WTC11 (cell line): ENCODE measurements at places on chromosomes 3 and 15.
A peak's percentile ranks its signal among the peaks of the same experiment; 100 is the strongest.

DNA sequence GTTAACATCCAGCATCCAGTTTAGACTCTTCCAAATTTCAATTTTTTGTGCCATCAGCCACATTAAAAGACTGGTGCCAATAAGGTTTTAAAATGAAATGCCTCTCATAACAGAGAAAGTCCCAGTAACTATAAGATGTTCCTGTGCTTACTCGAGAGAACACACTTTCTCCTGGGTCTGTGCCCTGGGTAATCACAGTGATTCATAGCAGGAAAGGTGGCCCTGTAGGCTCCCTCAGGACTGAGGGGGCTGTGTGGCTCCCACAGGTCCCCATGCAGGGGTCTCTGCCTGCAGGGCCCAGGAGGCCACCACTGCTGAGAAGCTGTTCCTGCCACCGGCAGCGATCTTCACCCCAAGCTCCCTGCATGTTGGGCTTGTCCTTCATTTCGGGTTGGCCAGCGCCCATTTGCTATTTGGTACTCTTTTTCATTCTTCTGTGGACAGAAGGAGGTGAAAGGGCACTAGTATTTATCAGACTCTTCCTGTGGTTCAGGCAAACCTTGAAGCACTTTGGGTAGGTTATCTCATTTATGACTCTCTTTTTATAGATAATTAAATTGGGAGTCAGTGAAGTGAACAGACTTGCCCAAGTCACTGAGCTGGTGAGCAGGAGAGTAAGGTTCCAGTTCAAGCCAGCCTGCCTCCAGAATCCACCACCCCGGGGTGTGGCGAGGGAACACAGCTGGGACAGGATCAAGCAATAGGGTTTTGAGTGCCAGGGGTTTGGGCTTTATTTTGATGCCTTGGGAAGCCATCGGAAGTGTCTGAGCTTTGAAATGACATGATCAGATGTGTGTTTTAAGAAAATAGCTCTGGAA, 44.2 kb upstream of the PLXNA1 start:
- no peak for DNase-seq

GRCh38 chr15:100201376-100202280, 140.1 kb downstream of the ADAMTS17 start:
- no peak for DNase-seq

DNA sequence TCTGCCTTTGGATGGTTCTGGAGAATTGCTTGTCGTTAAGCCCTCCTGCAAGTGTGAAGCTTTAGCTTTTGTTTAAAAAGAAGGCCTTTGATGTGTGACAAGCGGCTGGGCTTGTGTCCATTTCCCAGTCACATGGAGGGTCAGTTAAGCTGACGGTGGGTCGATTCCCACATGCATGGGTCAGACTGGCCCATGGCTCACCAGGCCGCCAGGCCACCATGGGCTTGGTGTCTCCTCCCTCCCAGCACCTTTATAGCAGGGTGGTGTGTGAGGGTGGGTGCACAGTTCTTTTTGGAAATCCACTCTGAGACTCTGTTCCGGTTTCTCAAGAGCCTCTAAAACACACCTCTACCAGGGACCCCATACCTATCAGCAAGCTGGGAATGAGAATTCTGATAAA, 67.2 kb downstream of the SCN5A start:
- no peak for DNase-seq

DNA sequence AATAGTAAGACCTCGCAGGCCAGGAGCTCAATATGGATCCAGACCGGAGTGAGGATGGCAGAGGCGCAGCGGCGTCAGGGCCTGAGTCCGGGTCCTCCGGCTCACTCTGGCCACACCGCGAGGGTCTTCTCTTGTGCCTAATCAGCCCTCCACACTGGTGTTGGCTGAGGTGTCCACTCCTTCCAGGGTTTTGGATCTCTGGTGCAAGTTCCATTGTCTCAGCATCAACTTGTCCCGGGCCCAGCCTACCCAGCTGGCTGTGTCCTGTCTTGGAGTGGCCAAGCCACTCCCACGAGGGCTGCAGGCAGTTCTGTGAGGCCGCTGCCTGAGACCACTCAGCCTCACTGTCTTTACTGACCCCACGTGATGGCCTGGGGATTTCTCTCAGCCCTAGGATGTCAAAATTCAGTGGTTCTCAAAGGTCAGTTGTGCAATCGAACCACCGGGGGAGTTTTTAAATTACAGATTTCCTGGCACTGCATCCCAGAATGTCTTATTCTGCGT, 12.6 kb upstream of the GOLGA6L7 start:
- DNase-seq, result no peak

GRCh38 chr3:25820366-25820765, 30.5 kb downstream of the OXSM start:
- DNase-seq, result no peak

DNA sequence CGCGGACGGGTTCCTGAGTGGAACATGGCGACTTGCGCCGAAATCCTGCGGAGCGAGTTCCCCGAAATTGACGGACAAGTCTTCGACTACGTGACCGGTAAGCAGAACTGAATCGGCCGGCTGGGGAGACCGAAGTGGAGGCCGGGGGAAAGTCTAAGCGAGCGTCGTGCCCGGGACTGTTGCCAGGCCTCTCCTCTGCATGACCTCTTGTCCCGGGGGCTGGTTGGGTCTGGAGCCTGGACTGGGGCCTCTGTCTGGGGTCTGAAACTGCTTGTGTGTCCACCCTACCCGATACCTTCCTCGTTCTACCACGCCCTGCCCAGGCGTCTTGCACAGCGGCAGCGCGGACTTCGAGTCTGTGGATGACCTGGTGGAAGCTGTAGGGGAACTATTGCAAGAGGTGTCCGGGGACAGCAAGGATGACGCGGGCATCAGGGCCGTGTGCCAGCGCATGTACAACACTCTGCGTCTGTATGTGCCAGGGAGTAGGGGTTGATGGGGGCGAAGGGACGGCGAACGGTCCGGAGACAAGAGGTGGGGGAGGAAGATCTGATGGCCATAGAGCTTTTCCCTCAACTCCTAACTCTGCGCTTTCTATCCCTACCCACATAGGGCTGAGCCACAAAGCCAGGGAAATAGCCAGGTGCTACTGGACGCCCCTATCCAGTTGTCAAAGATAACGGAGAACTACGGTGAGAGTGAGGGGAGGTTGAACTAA, at the start of gene ABCF3:
Gene ABCF3 (plus strand): TSS at position 16 of the 718 bp plus-strand sequence. CDS start 9 bp downstream, at position 25.
- no peak for DNase-seq

DNA sequence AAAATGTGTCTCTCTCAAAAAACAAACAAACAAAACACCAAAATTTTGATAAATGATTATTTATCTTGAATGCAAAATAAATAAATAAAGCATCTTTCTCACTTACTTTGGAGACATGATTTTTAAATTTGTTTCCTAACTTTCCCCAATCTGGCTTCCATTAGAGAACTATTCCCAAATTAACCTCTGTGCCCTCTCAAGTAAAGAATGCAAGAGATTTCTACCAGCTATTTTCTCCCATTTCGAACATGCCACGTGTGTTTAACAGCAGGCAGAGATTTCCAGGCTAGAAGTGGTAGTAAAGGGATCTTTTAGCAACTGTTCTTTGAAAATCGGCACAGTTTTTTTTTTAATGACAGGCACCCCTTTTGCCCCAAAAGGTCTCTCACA, 269.1 kb downstream of the SHQ1 start:
- no peak for DNase-seq

GRCh38 chr15:66252685-66253417, 699 bp downstream of the MEGF11 start:
- peak; percentile 38 for DNase-seq

DNA sequence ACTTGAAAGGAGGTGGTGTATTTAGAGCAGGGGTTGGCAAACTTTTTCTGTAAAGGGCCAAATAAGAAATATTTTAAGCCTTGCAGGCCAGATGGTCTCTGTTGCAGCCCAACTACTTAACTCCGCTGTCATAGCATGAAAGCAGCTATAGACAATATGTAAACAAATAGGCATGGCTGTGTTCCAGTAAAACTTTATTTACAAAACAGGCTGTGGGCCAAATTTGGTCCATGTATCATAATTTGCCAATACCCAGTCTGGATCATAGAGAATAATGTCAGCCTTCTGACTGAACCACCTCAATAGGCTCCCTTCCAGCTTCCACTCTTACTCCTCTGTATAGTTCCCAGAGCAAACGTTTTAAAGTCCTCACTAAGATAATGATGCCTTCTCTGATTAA, 638.8 kb upstream of the CFAP20DC start:
- DNase-seq, result no peak

DNA sequence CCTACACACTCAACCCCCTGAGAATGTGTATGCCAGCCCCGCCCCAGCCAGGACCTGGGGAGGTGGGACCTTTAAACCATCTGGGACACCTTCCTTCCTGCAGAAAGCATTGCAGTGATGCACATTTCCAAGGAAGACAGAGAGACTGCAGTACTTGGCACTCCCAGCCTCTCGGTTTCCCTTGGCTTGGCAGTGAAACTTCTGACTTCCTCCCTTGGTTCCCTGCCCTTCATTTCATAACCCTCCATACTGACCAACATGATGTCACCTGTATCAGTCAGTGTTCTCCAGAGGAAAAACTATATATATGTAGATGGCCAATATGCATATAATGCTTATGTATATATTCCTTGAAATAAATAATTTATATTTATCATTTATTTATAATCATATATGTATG, 103.2 kb downstream of the SST start:
- no peak for DNase-seq
